ENCODE measurements at places on chromosomes 2 and 18.

DNA sequence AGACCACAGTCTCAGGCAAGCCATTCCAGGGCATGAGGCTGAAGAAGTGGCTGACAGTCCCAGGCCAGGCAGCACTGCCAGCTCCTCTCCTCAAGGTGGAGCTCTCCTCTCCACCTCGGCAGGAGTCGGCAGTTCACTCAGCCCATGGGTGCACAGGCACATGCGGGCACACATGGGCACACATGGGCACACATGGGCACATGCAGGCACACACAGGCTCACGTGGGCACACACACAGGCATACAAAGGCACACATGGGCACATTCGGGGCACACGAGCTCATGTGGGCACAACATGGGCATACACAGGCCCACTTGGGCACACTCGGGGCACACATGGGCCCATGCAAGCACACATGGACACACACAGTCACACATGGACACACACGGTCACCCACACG is 65.3 kb upstream of the TAF1B start:
- DNase-seq, result no peak

DNA sequence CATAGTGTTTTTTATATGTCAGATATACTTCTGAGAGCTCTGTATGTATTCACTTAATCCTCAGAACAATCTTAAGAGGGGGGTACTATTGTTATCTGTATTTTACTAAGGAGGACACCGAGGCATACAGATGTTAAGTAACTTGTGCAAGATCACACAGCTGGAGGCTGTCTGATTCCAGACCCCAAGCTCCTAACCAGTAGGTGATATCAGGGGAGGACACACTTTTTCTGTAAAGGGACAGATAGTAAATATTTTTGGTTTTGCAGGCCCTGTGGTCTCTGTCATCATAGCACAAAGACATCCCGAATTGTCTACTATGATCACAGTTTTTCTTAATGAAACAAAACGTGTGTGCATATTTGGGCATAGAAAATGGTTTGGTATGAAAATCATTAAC is 143.7 kb downstream of the LAMA3 start:
- DNase-seq, result no peak

GRCh38 chr2:66390152-66390551 is 44.8 kb upstream of the MEIS1 start:
- no peak for DNase-seq

GRCh38 chr2:158232476-158232875 is 130.8 kb downstream of the UPP2 start:
- no peak for DNase-seq

- no peak for DNase-seq
Measured at GRCh38 chr2:60437080-60437696, 116.3 kb downstream of the BCL11A start.

- no peak for DNase-seq
Measured at GRCh38 chr2:22800412-22800811, 584.6 kb upstream of the KLHL29 start.

GRCh38 chr2:201151127-201151981 is 31.6 kb upstream of the CASP10 start:
- no peak for DNase-seq

- no peak for DNase-seq
Measured at GRCh38 chr2:232521098-232521497, 910 bp downstream of the PRSS56 start.

DNA sequence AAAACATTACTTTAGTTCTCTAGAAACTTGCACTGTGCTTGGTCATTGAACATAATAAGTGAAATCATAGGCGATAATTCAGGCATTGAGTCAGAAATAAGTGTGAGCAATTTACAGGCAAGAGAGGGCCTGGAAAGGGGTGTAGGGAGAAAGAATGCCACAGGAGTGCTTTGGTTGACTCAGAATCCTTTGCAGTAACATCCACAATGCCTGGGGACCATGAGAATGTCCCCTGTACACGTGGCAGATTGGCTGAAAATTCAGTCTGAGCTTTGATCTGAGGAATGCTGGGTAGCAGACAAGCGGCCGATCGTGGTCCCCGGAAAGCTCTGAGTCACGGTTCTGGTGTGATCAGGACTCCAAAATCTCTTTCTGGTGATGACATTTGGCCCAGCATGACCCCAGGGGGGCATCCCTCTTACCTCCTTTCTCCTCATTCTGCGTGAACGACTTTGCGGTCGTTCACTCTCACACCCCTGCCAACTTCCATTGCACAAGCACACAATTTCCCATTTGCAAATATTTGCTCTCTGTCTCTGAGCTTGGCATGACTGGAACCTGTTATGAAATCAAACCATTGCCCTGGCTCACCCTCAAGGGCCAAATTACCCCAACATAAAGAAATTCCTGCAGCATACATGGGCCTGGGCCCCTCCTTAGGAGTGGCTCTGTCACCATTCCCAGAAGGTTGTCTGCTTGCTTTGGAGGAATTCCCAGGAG is 305.0 kb upstream of the EPAS1 start:
- no peak for DNase-seq

GRCh38 chr2:64987001-64987955 is 1.9 kb upstream of the SLC1A4 start:
- DNase-seq, result no peak

- DNase-seq, result no peak
Measured at GRCh38 chr2:203033395-203033794, 18.7 kb downstream of the NBEAL1 start.

DNA sequence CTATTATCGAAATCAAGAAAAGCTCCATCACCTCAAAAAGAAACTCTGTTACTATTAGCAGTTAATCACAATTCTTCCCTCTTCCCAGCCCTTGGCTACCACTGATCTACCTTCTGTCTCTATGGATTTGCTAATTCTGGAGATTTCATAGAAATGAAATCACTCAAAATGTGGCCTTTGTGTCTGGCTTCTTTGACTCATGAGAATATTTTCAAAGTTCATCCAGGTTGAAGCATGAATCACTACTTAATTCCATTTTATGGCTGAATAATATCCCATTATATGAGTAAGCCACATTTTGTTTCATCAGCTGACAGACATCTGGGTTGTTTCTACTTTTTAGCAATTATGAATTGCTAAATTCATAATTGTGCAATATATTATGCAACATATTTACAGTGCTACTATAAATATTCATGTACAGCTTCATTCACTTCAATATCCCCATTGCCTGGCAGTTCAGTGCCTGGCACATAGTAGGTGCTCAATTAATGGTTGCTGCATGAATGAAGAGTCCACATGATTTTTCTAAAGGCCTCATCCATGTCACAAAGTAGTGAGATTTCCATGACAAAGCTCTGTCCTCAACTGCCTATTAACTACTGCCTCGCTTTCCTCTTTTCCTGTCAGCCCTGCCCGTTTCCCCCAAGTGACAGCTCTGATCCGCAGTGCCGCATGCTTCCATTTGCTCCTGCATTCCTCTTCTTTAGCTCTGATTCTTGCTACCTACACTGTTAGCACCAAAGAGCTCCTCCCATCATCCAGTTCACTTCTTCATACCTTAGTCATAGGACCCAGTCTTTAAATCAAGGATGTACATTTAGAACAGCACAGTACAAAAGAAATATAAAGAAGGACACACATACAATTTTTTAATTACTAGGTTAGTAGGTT is 32.8 kb downstream of the CCDC93 start:
- no peak for DNase-seq

- no peak for DNase-seq
Measured at GRCh38 chr2:176826984-176827668, 385.5 kb upstream of the HNRNPA3 start.

DNA sequence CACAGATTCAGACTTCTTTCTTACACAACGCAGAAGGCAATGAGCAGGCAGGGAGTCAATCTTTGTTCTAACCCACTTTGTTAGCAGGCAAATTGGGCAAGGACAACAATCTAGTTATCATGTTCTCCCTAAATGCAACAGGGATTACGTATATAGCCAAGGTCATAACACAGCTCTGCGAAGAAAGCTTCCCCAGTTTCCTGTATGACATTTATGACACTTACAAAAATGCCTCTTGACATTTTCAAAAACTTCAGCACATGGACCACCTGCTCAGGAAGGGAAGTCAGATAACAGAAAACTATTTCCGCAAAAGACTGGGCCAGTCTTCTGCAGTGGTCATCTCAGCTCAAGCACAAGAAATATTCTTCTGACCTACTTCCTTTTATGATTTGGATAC is 106.1 kb downstream of the IRS1 start:
- no peak for DNase-seq
